ENCODE measurements at places on chromosomes 16 and 17.

DNA sequence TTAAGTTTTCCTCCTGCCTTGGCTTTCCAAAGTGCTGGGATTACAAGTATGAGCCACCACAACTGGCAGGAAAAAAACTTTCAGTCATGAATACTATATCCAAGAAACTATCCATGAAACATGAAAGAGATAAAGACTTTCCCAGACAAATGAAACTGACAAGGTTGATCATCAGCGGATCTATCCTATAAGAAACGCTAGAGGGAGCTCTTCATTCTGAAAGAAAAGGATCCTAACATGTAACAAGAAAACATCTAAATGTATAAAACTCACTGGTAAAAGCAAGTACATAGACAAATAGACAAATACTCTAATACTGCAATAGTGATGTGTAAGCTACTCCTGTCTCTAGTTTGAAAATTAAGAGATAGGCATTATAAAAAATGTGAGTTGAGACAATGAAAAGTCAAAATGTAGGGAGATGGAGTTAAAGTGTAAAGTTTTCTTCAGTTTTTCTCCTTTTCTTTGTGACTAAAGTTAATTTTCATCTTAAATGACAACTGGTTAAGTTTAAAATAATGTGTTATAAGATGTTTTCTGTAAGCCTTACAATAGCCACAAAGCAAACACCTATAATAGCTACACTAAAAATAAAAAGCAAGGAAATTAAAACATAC, 79.6 kb upstream of the TEKT1 start:
- no peak for DNase-seq

DNA sequence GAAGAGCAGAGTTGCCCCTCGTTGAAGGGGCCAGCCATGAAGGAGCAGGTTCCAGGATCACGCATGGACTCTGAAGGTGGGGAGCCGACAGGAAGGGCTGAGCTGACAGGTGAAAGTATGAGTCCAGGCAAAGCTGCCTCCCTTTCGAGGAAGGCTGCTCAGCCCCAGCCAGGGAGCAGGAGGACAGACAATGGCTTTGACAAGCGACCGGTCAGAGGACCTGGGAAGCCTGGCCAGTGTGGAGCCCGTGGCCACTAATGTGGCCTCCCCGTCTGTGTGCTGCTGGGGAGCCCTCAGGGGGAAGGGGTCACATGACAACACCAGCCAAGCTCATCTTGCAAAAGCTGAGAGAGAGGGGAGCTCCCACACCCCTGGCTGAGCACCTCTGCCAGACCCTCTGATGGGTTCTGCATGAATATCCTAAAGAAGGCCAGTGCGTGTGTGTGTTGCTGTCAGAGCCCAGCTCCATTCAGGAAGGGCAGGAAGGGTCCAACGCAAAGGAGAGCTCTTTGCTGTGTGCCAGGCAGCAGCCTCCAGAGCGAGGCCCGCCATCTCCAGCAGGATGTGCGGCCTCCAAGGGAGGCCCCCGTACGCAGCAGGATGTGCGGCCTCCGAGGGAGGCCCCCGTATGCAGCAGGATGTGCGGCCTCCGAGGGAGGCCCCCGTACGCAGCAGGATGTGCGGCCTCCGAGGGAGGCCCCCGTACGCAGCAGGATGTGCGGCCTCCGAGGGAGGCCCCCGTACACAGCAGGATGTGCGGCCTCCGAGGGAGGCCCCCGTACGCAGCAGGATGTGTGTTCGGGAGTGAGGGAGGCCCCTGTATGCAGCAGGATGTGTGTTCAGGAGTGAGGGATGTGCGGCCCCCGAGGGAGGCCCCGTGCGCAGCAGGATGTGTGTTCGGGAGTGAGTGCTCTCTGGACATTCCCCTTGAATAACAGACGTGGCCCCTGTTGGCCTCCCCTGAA, 102.1 kb upstream of the CHMP6 start:
- no peak for DNase-seq

- no peak for DNase-seq
Measured at GRCh38 chr16:57093666-57094564, 1.5 kb downstream of the CPNE2 start.

DNA sequence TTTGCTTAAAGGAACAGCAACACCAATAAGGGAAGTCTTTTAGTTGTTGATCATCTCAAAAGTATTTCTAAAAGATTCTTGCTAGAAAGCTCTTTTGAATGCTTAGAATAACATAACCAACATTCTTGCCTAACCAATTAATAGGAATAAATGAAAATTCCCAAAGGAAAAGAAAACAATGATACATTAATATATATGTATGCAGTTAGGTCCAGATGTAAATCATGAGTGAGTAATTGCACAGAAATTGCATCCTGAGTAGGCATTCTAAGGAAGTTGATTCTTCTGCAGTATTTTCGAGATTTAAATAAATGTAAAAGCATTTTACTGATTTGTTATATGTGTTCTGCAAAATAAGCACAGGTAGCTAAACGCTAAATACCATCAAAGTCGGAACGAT, 22.1 kb downstream of the COX10 start:
- DNase-seq, result no peak

- DNase-seq, result no peak
Measured at GRCh38 chr17:79536212-79536840, 74.5 kb downstream of the RBFOX3 start.

GRCh38 chr16:25126820-25127232, 15.3 kb downstream of the LCMT1 start:
- DNase-seq, result no peak

- DNase-seq, result no peak
Measured at GRCh38 chr17:34374457-34374856, 11.4 kb upstream of the CCL1 start.

DNA sequence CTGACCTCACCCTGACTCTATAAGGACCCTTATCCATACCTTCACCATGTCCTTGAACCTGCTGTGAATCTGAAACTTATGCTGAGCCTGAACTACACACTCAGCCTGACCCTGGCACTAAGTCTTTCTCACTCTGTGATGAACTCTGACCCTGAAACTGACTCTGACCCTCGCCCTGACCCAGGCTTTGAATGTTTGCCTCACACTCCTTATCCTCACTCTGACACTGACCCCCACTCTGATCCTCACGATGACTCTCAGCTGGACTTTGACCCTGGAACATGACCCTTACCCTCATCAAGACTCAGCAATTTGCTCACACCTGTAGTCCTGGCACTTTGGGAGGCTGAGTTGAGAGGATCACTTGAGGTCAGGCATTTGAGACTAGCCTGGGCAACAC, 4.4 kb downstream of the AHSP start:
- DNase-seq, result no peak

- no peak for DNase-seq
Measured at GRCh38 chr17:41444640-41445039, 3.9 kb upstream of the KRT38 start.

DNA sequence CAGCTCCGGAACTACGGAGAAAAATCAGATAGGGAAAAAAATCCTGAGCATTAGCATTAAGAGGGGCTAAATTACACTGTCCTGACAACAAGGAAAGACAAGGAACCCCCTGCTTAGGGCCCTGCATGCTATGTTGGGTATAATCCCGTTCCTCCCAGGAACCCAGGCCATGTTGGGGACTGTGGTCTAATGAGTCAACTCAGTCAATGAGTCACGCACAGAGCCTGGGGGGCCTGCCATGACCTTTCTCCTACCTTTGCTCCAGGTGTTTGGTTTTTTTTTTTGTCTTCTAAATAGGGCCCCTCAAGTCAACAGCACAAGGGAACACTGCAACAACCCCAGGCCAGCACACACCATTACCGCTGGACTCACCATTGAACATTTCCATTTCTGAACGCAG, 8.9 kb upstream of the ZNF200 start:
- no peak for DNase-seq

- DNase-seq, result no peak
Measured at GRCh38 chr16:19810817-19811731, 73.6 kb downstream of the GPRC5B start.

GRCh38 chr17:77392376-77393273, 251.9 kb downstream of the SEC14L1 start:
- no peak for DNase-seq

DNA sequence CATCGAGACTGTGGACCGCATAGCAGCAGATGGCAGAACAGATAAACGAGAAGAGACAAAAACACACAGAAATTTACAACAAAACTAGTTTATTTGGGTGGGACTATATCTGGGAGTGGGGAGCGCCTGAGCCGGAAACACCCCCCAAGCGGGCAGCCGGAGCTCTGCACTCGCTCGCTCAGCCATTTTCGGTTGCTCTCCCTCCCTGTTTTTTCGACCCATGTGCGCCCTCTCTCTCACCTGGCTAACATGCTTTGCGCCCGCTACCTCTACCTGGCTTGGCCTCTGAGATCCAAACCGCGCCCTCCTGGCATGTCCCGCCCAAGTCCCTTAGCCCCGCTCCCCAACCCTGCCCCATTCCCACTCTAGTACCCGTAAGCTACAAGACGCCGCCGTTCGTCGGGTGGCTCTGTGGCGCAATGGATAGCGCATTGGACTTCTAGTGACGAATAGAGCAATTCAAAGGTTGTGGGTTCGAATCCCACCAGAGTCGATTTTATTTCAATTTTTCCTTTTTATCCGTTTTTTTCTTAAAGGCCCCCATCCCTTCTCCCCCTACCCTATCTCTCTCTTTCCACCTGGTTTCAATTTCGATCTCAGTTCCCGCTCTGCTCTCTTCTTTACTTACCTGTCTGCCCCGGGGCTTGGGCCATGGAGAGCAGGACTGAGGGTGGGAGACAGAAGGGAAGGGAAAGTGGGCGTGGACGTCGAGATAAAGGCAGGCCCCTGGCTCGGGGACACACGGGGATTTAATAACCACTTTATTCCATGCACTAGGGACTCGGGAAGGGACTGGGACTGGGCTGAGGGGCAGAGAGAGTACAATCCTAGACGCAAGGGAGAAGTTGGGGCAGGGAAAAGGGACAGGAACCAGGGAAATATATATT, 2.4 kb upstream of the ALOXE3 start:
- no peak for DNase-seq

DNA sequence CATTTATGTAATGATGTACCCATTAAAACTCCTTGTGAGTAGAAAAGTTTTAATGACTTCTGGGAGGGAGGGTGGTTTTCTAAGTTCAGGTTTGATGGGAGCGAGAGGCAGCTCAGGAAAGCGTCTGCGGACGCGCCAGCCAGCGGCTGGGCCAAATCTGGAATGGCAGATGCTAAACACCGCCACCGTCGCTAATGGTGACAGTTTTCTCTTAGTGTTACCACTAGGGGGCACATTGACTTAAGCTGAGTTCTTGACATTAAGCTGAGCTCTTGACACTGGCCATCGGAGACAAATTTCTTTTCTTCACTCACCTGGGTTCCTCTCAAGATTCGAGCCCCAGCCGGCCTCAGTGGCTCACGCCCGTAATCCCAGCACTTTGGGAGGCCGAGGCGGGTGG, 6.7 kb downstream of the TRPV1 start:
- no peak for DNase-seq

DNA sequence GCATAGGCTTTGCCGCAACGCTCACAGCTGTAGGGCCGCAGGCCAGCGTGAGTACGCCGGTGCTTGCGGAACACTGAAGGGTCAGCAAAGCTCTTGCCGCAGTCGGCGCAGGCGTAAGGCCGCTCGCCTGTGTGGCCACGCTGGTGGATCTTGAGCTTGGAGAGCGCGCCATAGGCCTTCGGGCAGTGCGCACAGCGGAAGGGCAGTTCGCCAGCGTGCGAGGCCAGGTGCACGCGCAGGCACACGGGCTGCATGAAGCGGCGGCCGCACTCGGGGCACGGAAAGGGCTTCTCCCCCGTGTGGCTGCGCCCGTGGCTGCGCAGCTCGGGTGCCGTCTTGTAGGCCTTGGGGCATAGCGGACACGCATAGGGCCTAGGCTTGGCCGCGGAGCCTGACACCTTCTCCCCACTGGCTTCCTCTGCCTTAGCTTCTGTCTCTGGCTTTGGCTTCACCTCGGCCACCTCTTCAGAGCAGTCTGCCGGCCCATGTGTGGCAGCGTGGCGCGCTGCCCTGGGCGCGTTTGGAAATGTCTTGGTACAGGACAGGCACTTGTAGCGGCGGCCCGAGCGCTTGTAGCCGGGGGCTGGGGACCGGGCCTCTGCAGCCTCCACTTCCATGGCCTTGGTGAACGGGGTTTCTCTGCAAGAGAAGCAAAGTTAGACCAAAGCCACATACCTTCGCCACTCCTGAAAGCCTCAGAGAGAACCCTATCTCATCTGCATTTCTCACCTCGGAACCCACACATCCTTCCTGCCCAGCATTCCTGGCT, 10.0 kb downstream of the ZNF668 start:
- no peak for DNase-seq

GRCh38 chr17:57670769-57671569, 74.1 kb downstream of the CCDC182 start:
- peak; percentile 31 for DNase-seq

DNA sequence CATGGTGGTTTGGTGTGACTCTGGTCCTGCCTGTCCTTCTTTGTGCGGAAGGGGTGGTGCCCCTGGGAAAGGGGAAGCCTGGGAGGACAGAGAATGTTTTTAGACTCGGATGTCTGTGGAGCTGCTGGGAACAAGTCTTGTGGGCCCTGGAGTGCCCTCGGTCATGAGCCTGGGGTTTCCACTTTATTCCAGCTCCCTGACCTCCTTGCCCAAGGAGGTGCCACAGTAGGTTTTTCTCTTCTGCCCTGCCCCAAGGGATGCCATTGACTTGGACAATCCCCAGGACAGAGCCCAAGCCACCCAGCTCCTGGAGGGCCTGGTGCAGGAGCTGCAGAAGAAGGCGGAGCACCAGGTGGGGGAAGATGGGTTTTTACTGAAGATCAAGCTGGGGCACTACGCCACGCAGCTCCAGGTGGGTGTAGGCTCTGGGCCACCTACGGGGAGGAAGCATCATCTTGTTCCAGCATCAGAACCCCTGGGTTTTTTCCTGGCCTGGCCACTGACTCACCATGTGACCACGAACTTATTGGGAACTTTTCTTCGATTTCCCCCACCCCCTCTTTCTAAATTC, 1.4 kb downstream of the STAT5A start:
- DNase-seq, result no peak

GRCh38 chr17:70144260-70144846, 25.0 kb upstream of the KCNJ2 start:
- no peak for DNase-seq

GRCh38 chr16:58027161-58027915, 1.8 kb downstream of the MMP15 start:
- no peak for DNase-seq

GRCh38 chr16:759110-759910, 1.2 kb upstream of the MSLN start:
- DNase-seq, result no peak

GRCh38 chr16:73124097-73124652, 76.2 kb upstream of the ZFHX3 start:
- no peak for DNase-seq

GRCh38 chr16:86533767-86534351, 21.2 kb downstream of the MTHFSD start:
- no peak for DNase-seq

- DNase-seq, result no peak
Measured at GRCh38 chr16:5578980-5579379, 481.4 kb upstream of the EEF2KMT start.

GRCh38 chr17:39737760-39738567, at the start of gene GRB7:
GRB7 (plus strand) TSS chr17:39737938; CDS start chr17:39742302, 4,364 bp downstream.
- DNase-seq, result no peak
